ENCODE measurements at places on chromosomes 11 and 22.
A peak's percentile ranks its signal among the peaks of the same experiment; 100 is the strongest.

DNA sequence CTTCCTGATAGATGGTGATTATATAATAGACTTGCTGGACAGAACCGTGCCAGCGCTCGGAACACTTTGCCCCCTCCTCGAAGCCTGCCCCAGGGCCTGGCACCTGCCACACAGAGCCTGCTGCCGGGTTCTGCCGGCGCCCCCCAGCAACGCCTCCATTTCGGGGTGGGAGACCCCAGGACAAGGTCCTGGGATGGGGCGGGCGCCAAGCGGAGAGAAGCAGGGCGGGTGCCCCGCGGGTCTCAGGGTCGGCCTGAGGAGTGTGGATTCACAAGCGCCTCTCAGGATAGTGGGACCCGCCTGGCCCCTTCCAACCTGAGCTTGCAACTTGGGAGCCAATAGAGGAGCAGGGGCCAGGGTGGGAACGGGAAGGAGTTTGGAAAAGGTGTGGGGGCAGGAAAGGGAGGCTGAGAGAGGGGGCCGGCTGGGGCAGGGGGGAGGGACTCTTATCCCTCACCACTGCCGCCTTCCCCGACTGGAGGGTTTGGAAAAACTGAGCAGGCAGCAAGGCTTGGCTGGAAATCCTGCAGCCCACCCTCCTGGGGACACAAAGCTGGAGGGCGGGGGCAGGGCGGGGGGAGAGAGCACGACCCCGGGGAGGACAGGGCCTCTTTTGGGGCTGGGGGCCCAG is 3.3 kb upstream of the BCL9L start:
- no peak for DNase-seq

- no peak for DNase-seq
Measured at GRCh38 chr22:30931541-30932300, 36.9 kb downstream of the MORC2 start.

DNA sequence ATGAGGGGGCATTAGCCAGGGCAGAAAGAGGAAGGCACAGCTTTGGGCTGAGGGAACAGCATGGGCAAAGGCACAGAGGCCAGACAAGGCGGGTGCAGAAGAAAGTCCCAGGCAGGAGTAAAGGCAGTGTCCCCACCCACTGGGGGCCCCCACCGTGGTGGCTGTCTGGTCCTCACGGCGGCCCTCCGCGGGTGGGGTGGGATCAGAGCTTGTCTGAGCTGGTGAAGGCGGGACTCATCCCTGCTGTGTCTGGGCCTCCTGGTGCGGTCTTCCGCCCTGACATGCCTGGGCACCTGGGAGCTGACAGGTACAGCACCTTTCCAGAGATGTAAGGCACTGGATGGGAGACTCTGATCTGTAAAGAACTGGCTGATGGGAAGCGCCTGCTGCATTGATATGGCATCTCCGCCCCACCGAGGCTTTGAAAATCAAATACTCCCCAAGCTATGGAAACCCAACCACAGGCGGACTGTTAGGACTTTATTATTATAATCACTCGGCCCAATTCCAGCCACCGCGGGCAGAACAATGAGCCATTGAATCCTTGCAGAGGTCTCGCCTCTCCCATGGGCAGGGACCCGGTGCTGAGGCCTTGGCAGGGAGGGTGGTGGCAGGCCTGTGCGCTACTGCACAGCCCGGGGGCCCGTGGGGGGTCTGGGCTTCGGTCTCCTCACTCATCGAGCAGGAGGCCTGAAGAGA is 14.2 kb upstream of the GNB1L start:
- no peak for DNase-seq

- no peak for DNase-seq
Measured at GRCh38 chr11:82718307-82718706, 15.4 kb downstream of the FAM181B start.

GRCh38 chr22:35226958-35227647 is 30.2 kb upstream of the HMGXB4 start:
- no peak for DNase-seq

DNA sequence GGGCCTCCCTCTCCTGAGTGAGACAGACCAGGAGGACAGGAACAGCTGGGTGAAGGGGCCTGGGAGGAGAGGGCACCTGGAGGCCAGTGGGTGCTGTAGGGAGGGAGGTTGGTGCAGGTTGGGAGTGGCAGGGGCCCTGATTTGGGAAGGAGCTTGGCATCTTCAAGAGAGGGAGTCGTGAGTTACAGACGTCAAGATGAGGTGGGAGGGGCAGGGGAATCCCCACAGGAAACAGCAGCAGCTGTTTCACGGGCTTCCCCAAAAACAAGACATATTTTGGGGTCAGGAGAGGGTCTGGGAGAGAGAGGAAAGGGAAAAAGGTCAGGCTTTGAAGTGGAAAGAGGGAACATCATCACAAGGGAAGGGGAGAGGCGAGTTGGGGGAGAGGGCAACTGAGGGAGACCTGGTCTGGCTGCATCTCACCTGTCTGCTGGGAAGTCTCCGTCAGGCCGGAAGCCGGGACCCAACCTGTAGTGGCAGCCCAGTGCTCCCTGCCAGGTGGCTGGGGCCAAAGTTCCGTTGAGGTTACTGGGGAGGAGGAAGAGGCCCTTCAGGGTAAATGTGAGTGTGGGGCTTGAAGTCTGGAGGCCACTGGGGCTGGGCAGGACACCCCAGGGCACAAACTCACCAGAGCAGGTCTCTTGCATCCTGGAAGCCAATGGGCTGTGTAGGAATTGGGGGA is 4.4 kb downstream of the NAALADL1 start:
- no peak for DNase-seq

DNA sequence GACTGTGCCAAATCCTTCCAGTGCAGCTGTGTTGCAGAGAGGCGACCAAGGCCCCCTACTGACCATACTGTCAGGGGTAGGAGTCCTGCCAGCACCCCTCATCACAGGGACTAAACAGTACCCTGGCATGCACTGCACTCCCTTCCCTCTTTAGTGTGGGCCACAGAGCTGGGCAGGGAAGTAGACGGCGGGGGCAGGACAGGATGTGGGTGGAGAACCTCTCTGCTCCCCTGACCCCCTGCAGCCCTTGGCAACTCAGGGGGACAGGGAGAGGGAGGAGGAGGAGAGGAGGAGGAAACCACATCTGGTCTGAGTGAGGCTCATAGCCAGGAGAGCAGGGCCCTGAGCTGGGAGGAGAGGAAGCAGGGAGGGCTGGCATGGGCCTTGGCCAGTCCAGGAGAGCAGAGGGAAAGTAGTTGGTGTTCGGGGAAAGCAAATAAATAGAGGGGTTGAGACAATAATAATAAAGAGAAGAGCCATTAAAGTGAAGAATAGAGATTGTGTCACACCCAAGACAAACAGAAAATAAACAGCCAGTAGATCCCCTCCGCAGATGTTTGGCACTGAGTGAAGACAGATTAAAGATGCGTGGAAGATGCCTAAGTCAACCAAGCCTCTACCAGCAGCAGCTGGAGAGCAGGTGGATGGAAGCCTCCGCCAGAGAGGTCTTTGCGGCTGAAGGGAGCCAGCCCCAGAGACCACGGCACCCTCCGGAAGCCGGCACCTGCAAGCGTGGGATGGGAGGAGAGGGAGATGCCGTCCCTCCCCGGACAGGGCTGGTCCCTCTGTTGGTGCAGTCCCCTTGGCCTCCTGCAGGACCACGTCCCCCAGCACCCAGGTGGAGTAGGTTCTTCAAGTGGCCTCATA is 61.5 kb downstream of the RPUSD4 start:
- no peak for DNase-seq

GRCh38 chr22:47767403-47767802 is 1005.0 kb downstream of the TBC1D22A start:
- DNase-seq: no peak

DNA sequence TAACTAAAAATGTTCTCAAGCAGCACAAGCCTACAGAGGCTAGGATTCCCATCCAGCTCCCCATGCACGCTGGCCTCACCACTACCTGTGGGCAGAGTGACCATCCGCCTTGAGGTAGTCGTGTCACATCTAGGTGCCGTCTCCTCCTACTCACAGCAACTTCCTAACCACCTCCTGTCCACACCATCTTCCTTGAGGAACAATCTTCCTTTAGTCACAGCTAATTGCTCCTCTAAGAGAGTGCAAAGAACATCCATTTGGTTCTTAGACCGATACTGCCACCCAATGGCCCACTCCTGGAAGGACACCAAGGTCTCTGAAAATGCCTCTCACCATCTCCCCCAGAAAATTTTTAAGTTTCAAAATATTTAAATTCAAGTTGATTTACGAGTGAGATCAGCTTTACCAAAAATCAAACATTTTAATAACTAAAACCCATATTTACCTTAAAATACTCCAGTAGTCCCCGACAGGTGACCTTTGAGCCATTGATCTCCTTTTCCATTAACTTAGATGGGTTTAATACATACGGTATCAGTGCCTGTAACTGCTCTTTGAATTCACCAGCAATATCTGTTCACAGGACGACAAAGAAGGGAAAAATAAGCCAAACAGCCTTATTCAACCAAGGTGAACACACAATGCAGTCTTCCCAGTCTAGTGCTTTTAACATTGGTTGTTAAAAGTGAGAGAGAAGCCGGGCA is 21.7 kb upstream of the PLAAT3 start:
- peak; percentile 39 for DNase-seq

DNA sequence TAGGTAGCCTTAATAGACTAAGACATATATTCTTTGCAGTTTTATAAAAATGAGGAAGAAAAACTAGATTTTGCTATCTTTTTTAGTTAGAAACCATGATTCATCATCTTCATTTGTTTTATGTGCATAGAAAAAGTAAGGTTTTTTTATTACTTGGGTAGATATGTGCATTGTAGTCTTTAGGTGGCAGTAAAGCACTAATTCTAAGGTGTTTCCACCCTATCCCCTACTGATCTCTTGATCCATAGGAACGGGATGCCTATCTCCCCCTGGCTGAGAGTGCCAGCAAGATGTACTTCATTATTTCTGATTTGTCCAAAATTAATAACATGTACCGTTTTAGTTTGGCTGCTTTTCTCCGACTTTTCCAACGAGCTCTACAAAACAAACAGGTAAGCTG is 148.1 kb downstream of the DYNC2H1 start:
- DNase-seq: no peak

DNA sequence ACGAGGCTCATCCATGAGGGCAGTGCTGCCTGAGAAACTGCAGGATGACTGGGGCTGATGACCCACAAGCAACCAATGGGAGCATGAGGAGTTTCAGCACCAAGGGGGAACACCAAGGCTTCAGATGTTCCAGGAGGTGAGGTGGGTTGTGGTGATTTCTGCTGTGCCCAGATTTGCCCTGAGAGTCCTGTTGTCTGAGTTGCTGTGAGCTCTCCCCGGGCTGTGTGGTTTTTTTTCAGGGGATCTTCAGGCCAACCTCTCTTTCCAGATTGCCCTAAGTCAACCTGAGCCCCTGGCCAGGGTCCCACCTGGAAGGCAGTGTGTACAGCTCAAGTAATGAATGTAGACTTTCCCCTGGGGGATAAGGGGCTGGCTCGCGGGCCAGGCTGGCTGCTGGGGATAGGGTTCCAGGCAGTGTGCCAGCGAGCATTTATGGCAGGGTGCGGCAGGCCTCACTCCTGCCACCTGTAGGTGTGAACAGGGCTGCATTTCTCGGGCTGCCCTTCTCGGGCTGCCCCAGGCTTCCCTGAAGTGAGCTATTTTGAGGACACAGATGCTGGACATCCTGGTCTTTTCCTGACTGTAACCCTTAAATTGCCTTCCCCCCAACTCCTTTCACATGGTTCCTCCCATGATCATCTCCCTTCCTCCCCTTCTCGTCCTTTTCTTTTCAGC is 9.8 kb downstream of the SLC22A6 start:
- DNase-seq: no peak

DNA sequence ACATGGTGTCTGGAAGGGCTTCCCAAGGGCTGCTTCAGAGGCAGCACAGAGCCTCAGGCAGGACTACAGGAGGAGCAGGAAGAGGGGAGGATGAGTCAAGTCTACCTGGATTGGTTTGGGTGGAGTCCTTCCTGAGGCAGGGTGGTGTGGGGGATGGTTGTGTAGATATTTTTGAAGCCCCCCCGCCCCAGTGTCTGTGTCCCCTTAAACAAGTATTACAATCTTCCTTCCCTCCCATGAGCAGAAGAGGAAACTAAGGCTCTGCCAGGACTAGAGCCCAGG is 34.7 kb upstream of the FCHSD2 start:
- no peak for DNase-seq

All from stimulated activated CD8-positive, alpha-beta memory T cell treated with anti-CD3 and anti-CD28 coated beads, Interleukin-2, amount 100 ng/mL, for 48 hours (primary cell).